Left lung (tissue), 14 donors: ENCODE measurements at places on chromosomes 5 and 9. TPM values are rescaled to one million over a fixed set of nuclear protein-coding genes. Genes with fewer than 3 reads are reported as not detected.

DNA sequence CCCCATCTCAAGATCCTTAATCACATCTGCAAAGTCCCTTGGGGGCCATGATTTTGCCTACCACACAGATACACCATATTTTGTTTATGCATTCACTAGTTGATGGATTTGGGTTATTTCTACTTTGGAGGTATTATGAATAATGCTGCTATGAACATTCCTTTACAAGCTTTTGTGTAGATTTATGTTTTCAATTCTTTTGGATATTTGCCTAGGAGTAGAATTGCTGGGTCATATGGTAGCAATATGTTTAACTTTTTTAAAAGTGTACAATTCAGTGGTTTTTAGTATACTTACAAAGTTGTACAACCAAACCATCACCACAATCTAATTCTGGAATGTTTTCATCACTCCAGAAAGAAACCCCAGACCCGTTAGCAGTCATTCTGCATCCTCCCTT lies 7.8 kb upstream of the ANP32B start:
- DNase-seq = no peak

- DNase-seq = peak; percentile 19
Measured at GRCh38 chr5:179327021-179327735, 18.1 kb downstream of the ADAMTS2 start.

DNA sequence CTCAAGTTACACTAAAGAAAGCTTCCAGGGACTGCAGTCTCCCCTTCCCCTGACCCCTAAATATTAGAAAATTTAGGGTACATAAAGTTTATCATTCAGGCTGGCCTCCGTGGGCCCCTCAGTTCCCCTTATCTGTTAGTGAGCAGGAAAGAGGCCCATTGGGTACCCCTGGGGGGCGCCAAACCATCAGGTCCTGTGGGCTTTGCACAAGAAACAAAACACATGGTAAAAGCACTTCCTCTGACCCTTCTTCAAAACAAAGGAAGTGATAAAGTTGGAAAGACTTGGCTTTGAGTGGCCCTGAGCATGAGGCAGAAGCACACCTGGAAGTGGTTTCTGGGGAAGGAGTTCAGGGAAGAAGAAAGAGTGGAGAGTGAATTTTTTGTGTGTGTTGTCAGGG lies 213.0 kb downstream of the SMARCA2 start:
- DNase-seq = no peak

GRCh38 chr9:122347348-122348287 lies 23.2 kb upstream of the PTGS1 start:
- no peak for DNase-seq

DNA sequence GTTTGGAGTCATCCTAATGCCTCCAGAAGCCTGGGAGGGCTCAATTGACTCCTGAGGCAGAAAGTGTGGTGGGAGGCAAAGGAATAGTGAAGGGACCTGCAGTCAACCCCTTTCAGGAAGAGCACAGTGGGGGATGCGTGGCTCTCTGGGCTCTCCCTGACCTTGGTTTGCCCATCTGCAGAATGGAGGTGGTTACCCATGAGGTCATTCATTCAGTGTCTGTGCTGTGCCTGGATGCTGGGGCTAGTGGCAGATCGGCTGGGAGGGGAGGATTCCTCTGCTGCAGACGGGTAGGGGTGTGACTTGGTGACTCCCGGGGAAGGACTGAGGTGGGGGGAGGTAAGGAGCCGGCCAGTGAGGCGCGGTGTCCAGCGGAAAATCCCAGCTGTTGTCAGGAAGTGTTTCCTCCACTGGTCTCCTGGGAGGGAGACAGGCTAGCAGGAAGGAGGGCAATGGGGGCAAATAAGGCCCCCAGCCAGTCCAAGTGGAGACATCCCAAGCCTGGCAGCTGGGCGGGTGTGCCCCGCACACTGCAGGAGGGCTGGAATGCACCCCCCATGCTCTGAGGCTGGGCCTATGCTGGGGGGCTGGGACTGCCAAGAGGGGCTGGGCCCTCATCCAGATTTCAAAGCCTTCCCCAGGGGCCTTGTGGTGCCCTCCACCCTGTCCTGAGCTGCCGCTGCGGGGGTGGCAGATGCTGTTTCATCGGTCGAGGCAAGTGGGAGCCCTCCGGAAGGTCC lies 10.9 kb downstream of the CXXC5 start:
- peak; percentile 76 for DNase-seq

S1PR3 gene
- polyA plus RNA-seq = 113 TPM

GRCh38 chr5:153463806-153464205 lies 26.7 kb upstream of the GRIA1 start:
- no peak for DNase-seq
